HT-29 (cell line): ENCODE measurements at places on chromosomes 5 and 9.
A peak's percentile ranks its signal among the peaks of the same experiment; 100 is the strongest.

GRCh38 chr9:96141666-96142065 lies 160.3 kb downstream of the HSD17B3 start:
- no peak for DNase-seq

DNA sequence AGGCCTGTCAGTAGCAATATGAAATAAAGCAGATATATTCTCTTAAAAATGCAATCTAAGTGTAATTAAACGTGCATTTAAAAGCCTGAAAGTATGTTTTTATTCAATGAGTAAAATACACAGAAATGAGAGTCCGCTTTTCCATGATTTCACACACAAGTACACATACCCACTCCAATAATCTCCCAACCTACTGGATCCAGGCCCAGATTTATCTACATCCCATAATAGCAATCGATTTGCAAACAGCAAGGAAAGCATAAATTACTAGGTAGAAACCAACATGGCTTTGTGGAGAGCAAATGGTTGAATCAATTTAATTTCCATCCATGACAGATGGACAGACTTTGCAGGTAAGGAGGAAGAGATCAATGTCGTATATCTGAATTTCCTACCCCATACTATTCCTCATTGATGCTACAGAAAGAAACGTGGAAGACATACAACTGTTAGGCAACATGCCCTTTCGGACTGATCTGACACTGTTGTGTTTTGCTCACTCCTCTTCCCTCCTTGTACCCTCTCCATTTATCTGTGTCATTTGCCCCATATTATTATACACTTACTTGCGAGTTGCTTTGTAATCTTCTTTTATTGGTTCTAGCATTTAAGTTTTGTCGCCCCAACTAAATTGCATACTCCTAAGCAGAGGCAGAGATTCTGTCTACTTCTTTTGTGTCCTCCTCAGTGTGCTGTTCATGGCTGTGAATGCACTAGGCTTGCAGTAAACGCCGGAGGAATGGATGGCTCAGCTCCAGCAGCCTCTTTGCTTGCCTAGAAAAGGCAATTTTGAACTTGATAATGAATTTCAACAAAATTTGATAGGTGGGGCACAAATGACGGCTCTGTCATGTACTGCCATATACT lies 133.6 kb downstream of the NFIB start:
- DNase-seq = peak; percentile 20

GRCh38 chr5:95810305-95811125 lies 12.0 kb downstream of the GLRX start:
- no peak for DNase-seq

GRCh38 chr9:4272126-4272525 lies 27.7 kb downstream of the GLIS3 start:
- DNase-seq = no peak

- DNase-seq = no peak
Measured at GRCh38 chr9:21557428-21557768, 75.3 kb upstream of the IFNE start.
